Left kidney (tissue), 8 donors: ENCODE measurements at places on chromosomes 6 and 20. TPM values are rescaled to one million over a fixed set of nuclear protein-coding genes. Genes with fewer than 3 reads are reported as not detected.

GRCh38 chr6:5663259-5663658 lies 343.5 kb downstream of the NRN1 start:
- no peak for DNase-seq

DNA sequence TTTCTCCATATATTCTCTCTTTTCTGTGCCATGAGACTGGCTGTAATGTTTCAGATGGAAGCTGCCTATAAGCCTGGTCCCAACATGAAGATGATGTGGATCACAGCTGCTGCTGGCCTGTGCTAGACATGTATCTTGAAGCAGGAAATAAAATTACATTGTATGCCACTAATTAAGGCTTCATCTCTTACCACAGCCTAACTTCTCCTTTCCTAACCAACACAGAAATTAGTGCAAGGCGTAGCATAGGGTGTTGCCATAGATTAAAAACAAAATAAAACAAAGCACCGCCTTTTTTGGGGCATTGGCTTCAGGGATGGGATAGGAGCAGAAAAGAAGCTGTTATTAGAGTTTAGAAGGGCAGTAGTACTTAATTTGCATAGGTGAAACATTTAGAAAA lies 4.7 kb upstream of the SLC17A4 start:
- no peak for DNase-seq

- DNase-seq, result peak; percentile 85
These were observed 24.8 kb upstream of the SPDEF start for GRCh38 chr6:34580707-34581560.

GRCh38 chr6:10901770-10902169 lies 14.9 kb downstream of the SYCP2L start:
- no peak for DNase-seq

DNA sequence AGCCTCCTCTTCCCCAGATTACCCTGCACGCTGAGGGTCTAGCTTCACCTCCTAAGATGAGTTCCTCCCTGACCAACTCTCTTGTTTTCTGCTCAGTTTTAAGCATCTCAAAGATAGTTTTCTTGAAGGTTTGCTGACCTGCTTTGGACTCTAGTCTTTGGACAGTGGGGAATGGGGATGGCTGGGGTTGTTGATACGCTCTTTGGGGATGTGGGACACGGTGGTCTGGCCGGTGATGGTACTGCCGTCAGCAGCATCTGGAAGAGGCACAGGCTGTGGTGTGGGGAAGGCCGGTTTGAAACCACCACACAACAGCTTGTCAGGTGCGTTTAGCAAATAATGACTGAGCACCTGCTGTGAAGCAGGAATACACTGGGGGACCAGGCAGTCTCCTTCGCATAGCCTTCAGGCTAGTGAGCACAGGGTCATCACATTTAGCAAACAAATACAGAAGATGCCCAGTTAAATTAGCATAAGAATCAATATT lies 94.1 kb downstream of the TMEM242 start:
- no peak for DNase-seq

DNA sequence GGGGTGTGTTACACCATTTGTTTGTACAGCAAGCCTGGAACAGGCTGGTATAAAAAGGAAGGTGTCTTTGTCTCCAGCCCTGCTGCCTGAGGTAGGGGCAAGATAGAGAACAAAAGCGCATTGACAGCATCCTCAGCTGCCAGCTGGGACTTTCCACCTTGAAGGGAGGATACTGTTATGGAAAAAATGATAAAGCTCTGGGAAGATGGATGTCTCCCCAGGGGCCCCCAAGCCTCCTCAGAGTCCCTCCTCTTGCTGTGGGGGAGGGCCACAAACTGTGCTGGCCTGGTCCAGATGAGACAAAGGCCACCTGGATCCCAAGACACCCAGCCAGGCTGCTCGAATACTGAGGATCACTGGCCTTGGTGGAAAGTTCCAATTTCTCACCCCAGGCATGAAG lies 13.0 kb downstream of the REM1 start:
- no peak for DNase-seq

DNA sequence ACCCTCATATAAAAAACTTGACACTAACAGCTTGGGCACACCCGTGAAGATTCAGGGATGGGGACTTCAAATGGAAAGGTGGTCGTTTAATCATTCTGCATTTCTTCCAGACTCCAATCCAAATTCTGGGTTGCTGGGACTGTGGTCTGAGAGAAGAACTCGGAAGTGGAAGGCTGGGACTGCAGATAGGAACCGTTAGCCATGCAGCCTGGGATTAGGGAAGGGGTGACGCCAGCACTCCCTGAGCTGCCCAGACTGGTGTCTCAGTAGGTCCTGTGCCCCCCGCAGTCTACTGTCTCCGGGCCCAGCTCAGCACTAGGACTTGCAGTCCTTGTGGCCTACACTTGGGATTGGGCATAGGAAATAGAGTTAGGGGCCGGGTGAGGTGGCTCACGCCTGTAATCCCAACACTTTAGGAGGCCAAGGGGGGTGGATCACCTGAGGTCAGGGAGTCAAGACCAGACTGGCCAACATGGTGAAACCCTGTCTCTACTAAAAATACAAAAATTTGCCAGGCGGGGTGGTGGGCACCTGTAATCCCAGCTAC lies 511 bp upstream of the CLIC1 start:
- no peak for DNase-seq

DNA sequence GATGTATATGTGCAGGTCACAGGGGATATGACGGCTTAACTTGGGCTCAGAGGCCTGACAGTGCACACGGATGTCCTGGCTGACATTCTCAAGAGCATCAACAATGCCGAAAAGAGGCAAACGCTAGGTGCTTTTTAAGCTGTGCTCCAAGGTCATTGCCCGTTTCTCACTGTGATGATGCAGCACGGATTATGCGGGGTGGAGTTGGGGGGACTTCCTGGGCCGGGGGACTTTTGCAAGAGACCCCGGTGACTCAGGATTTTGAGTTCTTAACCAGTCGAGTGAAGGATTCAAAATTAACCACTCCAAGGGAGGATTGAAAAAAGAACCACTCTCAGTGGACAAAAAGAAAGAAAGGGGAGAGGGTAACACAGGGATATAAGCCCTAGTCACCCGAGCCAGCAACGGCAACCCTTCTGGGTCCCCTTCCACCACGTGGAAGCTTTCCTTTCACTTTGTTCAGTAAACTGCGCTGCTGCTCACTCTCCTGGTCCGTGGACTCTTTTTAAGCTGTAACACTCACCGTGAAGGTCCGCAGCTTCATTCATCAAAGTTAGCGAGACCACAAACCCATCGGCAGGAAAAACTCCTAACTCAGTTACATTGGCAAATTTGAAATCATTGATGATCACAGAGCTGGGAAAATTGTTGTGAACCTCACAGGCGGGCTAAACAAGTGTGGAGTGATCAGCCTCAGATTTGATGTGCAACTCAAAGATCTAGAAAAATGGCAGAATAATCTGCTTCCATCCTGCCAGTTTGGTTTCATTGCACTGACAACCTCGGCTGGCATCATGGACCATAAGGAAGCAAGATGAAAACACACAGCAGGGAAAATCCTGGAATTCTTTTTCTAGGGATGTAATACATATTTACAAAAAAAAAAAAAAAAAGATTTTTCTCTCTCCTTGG lies 199.3 kb downstream of the ARID1B start:
- DNase-seq, result no peak

GRCh38 chr6:157271911-157272310 lies 51.4 kb downstream of the TMEM242 start:
- DNase-seq, result no peak

GRCh38 chr6:107118976-107119375 lies 3.7 kb upstream of the BEND3 start:
- no peak for DNase-seq

DST gene
- polyA plus RNA-seq, result 255 TPM
